GOT3 (cell line): ENCODE measurements at places on chromosomes 6 and 20.

DNA sequence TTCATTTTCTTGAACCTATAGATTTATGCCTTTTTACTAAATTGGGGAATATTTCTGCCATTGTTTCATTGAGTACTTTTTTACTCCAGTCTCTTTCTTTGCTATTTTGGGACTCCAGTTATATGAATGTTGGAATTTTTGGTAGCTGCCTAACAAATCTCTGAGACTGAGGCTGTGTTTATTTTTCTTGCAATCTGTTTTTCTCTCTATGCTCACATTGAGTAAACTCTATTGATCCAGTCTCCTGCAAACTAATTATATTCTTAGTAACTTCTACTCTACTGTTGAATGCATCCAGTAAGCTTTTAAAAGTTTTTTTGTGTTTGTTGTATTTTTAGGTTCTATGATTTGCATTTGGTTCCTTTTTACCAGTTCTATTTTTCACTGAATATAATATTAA is 903.4 kb upstream of the GJE1 start:
- no peak for DNase-seq

DNA sequence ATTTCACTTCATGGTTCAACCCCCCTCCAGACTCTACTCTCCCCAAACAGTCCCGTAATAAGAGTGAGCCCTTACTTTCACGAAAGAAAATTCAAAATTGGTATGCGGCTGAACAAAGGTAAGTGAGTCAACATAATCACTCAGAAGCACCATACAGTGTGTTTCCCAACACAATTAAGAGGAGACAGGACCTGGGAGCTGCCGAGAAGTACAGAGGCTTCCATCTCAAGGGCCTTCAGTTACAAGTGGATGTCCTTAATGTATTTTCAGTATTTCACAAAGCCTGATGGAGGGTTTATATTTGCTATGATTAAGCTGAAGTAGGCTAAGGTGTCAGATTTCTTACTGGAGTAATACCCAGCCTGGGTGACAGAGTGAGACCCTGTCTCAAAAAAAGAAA is 51.1 kb downstream of the MYO6 start:
- no peak for DNase-seq

DNA sequence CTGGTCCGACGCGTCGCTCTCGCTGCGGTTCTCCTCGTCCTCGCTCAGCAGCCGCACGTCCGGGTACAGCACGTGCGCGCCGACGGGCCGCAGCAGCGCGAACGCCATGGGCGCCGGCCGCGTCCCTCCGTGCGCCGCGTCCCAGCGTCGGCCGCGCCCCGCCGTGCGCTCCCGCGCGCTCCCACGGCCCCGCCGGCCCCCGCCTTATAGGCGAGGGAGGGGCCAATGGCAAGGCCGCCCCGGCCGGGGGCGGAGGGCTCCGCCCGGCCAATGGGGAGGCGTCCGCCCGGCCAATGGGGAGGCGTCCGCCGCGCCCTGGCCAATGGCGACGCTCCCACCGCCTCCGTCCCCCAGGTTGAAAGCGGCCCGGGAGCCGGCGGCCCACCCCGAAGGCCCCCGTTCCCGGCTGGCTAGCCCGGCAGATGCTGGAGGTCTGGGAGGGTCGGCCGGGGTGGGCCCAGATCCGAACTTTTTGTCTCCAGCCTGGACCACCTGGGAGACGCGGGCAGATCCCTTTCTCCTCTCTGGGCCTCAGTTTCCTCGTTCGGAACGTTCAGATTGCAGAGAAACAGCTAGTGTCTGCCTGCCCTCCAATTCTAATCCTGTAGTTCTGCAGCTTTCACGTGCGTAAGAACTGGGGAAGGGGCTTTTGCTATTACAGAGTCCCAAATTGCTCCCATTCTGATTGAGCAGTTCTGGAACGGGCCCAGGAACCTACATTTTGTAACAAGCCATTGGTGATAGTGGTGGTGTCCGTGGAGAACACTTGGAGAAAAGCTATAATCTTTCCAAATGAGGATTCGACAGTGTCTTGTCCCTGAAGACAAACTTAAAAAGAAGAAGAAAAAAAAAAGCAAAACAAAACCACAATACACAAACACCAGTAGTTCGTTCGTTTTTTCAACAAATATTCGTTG is at the start of gene TCF15:
TSS of gene TCF15 (minus strand) at position 180 of the 917 bp plus-strand sequence. CDS start at position 108, 72 bp downstream.
- no peak for DNase-seq

DNA sequence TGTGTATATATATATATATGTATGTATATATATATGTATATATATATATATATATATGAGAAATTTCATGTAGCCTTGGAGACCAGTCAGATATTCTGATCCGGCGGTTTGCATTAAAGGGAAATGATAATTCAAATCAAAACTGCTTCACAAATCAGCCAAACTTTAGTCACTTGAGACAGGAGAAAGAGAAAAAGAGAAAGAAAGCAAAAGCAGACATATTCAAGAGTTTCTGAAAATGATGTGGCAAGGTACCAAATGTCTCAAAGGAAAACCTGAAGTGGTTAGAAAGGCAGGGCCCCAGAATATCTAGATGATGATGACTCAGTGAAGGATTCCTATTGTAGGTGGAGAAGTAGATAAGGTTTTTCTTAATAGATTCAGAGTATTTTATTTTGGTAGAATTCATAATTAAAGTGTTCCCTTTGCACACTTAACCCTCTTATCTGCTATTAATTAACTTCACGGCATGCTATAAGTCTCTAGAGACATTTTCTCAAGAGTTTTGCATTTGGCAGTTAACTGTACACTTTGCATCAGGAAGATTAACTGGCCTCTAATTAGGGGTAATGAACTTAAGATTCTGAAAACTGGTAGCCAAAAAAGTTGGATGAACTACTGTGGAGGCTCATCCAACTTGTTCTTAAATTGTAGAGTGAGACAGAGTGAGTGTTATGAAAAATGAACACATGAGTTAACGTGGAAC is 50.1 kb upstream of the ASF1A start:
- no peak for DNase-seq

DNA sequence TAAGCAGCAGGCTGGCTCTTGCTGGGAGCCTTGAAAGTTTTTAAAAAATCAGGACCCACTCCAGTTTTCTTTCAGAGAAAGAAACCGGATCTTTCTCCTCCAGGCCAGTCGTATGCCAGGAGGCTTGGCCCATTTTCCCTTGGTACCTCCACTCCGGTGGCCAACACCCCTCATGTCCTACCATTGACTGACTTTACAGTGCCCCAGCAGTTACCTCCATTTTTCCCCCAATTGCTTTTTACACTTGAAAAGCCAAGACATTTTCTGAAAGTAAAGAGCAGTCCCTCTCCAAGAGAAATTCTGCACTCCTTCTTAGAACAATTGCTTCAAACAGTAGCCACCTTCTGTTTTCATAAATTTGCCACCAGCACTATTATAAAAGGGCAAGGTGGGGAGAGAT is 47.7 kb upstream of the SNX9 start:
- DNase-seq = no peak

DNA sequence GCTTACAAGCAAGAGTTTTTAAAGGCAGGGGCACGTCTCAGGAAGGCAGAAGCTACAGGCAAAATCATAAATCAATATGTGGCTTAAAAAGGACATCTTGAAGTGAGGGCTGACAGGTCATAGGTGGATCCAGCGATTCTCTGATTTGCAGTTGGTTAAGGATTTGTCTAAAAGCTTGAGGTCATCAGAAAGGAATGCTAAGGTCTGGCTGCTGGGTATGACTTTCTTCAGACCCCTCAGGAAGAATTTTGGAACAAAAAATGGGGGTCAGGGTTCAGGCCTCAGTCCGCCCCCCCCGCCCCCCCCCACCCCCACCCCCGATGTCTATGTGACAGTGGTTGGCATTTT is 261.9 kb downstream of the CDH4 start:
- DNase-seq = no peak

DNA sequence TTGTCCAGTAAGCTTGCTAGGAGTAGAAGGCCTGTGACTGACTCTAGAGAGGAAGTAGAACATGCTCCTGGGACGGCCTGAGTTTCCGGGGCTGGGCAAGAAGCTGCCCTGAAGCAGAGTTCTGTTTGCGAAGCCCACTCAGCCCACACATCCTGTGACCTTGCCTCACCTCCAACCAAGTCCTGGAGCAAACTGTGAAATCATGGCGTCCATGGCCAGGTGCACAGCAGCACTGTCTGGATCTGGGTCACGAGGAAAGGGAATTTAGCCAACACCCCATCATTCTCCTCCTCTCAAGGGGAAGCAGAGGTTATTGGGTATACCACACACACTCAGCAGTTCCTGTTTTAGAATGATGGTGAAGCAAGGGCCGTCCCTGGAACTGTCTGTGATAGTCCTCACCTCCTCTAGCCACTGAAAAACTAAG is 87.5 kb downstream of the CRYBG1 start:
- DNase-seq = no peak

DNA sequence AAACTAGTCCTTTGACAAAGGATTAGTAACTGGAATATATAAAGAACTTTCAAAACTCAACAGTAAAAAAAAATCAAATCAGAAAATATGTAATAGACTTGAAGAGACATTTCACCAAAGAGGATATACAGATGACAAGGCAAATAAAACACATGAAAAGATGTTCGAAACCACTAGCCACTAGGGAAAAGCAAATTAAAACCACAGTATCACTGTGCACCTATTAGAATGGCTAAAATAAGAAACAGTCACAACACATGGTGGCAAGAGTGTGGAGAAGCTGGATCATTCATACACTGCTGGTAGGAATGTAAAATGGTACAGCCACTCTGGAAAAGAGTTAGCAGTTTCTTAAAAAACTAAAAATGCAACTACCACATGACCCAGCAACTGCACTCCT is 14.9 kb downstream of the ZBTB2 start:
- DNase-seq = no peak

DNA sequence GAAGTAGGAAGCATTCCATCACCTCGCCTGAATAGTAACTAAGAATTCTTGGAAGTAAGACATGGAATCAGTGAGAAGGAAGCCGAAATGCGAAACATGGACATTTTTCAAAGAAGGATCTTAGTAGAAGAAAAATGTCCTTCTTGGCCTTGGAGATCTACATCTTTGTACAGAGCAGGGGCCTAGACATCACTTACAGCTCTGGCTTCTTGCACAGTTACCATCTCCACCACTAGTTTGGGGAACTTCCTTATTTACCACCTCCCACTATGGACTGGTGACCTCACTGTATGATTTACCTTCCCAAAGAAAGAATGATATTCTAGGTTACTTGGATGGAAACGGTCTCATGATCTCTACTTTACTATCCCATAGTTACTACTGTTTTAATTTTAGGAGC is 15.7 kb downstream of the CASS4 start:
- no peak for DNase-seq

DNA sequence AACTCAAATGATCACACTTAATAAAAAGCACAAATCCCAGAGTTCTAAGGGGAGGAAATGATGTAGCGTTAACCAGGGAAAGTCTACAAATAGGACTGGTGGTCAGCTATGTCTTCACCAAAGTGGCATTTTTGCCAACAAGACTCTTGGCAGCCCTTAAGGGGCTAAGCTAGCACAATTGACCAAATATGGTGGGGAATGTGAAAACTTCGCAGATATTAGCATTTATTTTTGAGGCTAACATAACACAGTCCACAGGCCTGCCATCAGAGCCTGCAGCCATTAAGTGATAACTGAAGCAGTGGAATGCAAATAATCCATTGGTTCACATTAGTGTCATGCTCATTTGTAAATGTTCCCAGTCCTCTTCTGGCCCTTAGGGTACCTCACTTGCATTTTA is 274.6 kb downstream of the FOXC1 start:
- DNase-seq = no peak

DNA sequence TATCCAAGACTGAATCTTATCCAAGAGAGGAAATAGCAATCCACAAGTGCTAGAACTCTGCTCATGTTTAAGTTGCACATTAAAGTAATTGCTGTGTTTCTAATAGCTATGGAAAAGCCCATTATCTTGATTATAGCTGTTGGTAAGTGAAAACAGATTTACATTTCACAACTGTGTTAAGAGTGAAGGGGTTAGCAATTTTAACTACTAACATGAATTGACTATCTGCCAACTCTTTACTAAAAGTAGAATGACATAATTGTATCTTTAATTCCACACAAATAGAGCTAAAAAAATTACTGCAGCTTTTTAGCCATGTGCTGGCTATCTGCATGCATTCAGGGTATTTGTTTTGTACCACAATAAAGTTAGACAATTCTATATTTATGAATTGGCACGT is 277.9 kb upstream of the IRAK1BP1 start:
- no peak for DNase-seq

DNA sequence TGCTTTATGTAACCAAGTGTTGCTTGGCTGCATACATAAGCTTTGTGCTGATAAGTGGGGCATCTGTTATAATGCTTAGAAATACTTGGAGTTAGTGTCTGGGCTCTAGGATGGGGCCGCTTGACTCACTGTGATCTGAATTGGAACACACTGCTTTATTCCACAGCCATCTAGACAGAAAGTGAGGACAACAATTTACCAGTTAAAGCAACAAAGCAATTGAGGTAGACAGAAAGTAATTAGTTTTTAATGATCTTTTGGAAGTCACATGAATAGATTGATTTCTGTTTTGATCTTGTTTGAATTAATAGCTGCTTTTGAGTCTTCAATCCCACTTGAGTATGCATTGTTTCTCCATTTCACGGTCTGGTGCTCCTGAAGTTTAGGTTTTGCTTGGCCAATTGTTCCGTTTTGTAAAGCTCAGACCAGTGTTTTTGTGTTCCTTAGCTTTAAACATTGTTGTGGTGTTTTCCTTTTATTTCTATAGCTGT is 157.5 kb downstream of the TRMT11 start:
- no peak for DNase-seq

DNA sequence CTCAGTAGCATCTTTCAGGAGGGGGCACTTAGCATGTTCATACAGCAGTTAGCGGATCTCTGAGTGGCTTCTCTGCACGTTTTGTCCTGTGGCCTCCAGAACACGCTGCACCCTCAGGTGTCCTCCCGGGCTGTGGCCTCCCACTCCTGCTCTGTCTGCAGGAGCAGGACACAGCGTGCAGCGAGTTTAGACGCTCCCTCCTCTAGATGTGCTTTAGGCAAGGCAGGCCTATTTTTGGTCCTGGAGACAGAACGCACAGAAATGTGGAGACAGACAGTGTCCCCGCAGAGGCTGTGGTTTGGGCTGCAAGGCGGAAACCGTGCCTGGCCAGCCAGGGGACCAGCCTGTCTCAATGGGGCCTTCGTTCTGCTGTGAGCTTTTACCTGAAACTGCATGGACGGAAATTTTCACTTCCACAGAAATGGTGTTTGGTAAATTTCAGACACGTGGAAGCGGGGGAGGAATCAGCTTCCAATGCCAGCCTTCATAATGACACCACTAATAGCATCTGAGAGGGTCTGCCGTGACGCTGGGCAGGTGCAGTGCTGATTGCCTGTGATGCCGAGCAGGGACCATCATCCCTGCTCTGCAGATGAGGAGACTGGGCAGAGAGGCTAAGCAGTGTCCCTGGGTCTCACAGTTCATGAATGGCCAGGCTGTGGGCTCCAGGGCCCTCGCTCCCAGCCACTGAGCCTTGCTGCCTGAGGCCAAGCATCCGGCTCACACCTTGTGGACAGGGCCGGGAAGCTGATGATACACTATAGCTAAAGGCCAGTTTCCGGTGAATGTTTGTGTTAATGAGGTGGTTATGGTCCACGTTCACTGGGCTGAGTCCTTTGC is 120.9 kb downstream of the SYCP2 start:
- DNase-seq = no peak
